Aorta (tissue), 5 donors: ENCODE measurements at places on chromosomes 4 and X.

- no peak for DNase-seq
Observed at GRCh38 chrX:13067773-13068172, 23.4 kb upstream of the FAM9C start.

DNA sequence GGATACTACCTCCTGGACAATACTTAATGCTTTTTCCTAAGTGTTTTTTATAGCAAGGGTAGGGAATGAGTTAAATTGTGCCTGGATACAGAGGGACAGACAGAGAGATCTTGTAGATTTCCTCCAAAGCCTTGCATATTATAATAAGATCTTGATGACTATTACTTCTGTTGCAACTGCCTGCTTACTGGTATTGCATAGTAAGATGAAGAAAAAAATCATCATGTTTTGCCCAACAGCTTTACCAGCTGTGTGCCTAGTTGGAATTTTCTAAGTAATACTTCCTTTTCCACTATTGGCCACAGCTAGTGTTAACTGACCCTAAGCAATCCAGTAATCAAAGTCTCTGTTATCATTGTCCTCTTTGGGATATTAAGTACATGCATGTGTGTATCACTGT lies 139.0 kb downstream of the DCK start:
- DNase-seq = no peak

GRCh38 chrX:70254909-70255308 lies 5.1 kb downstream of the P2RY4 start:
- no peak for DNase-seq

GRCh38 chr4:83556006-83556707 lies 20.2 kb downstream of the GPAT3 start:
- DNase-seq = no peak

GRCh38 chrX:13778916-13779315 lies 38.0 kb downstream of the GPM6B start:
- DNase-seq = no peak

- peak; percentile 57 for DNase-seq
Observed at GRCh38 chr4:162984621-162985020, 182.1 kb downstream of the NAF1 start.

GRCh38 chr4:85113706-85114105 lies 147.2 kb upstream of the WDFY3 start:
- no peak for DNase-seq

- DNase-seq = no peak
Observed at GRCh38 chrX:55196688-55197087, 23.5 kb upstream of the PAGE5 start.

DNA sequence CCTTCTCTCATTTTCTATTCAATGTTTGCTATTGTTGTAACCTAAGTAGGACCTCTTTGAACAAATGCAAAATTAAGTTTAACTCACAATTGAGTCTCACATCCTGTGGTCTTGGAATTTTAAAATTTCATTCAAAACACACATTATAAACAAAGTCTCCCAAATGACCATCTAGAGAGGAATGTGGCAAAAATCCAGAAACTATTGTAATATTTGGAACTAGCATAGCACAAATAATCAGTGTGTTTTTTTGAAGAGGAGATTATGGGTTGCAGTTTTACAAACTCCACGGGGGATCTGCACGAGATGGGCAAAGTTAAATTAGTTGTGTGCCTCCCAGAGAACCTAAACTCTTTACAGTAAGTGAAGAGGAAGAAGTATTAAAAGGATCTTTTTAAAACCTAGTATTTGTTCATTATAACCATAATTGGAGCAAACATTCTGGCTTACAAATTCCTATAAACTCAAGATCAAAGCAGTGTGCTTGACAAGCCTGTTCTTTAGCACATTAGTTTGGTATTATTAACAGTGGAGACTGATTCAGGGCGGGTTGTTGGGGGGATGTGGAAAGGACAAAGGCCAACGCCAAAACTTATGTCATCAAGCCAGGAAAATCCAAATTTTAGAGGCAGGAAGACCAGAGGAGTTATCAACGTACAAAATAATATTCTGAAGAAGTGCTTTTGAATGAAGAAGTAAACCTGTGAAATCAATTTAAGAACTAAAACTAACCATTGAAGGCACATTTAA lies 22.4 kb upstream of the RBPJ start:
- no peak for DNase-seq

- no peak for DNase-seq
Observed at GRCh38 chr4:147318586-147318985, 162.3 kb upstream of the EDNRA start.

GRCh38 chr4:8244931-8245460 lies 24.6 kb upstream of the HTRA3 start:
- DNase-seq = no peak

- no peak for DNase-seq
Observed at GRCh38 chr4:141340458-141340857, 119.8 kb downstream of the ZNF330 start.

DNA sequence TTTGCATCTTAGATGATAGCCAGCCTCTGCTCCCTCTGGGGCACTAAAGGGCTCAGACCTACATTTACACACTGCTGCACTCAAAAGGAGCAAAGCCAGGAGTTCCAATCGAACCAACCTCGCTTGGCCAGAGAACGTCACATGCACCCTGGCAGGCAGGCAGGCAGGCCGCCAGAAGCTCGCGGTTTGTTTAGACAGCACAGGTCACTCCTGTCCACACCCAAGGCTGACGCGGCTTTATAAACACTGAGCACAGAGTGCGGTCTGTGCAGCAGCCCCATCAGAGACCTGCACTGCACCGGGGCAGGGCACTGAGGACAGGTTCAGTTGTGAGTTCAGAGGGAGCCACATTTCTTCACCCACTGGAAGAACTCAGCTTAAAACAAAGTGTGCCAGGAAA lies 143.9 kb downstream of the BCOR start:
- peak; percentile 69 for DNase-seq

- no peak for DNase-seq
Observed at GRCh38 chrX:153505361-153505760, 10.6 kb downstream of the BGN start.

DNA sequence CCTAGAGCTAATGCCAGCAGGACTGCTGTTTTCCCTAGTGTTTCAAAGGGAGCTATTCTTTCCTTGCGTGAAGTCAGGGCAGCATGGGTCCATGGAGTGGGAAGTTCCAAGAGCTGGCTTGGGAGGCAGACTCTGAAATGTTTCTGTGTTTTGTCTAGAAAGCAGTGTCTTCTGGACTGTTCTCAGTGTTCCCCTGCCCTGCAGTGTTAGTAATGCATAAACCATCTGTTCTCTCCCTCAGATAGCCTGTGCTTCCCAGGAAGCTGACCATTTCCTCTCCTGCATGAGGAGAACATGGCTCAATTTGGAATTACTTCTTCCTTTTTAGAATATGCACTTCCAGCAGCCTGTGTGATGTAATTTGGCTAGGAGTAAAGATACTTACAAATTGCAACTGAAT lies 116.7 kb upstream of the CXCL13 start:
- DNase-seq = no peak

DNA sequence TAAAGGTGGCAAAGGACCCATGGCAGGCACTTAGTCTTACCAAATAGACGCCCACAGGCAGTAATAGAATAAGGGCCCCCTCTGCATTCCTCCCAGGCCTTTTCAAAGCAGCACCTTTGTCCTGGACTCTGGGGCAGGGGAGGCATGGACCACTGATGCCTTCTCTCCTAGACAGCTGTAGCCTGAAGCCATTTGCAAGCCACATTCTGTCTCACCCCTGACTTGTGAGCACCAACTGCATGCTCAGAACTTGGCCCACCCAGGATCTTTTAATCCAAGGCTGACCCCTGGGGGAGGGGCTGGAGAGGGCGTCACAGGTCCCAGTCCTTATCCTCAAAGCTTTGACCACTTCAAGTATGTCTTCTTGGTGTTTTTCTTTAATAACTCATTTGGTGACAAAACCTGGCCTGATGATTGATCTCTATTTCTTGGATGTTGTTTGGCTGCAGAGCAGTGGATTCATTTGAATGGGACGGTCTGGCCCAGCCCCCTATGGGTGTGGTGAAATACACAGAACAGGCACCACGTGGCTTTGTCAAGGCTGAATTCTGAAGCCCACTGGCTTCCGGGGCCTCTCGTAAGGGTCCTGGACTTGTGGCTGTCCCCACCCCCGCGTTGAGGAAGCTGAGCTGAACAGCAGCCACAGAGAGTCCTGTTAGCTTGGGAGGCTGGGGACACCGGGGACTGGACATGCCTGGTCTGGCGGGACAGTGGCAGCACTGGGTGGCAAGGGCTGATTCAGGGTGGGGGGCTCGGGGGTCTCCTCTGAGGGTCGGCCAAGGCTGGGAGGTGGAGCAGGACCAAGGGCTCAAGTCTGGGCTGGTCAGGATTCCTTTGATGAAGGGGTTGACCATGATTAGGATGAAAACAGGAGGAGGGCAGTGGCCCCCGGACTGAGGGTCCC lies 36.6 kb downstream of the ADRA2C start:
- DNase-seq = peak; percentile 64

GRCh38 chr4:73704314-73705055 lies 35.9 kb upstream of the CXCL8 start:
- peak; percentile 72 for DNase-seq

GRCh38 chr4:77044461-77045150 lies 31.2 kb downstream of the CCNI start:
- DNase-seq = no peak

GRCh38 chrX:9258421-9259104 lies 206.3 kb upstream of the TBL1X start:
- DNase-seq = no peak

DNA sequence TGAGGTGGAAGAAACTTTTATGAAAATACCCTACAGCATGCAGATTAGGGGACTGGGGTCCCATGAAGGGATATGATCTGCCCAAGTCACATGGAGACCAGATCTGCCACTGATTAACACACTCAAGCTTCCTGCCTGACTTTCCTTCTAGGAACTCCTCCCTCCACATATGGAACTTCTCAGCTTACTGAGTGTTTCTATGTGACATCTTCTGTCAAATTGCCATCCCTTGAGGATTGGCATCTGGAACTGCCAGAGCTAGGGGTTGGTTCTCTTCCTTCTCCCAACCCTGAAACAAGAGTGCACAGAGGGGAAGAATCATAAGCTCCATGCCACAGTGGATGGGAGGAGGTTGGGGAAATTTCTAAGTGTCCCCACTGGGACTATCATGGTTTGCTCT lies 150.6 kb upstream of the MBNL3 start:
- DNase-seq = no peak

GRCh38 chr4:1927675-1928074 lies 56.5 kb downstream of the NSD2 start:
- no peak for DNase-seq

- no peak for DNase-seq
Observed at GRCh38 chr4:188139141-188139540, at the start of gene TRIML1. Gene TRIML1 (plus strand): TSS chr4:188139441. CDS start chr4:188139559, 118 bp downstream.

DNA sequence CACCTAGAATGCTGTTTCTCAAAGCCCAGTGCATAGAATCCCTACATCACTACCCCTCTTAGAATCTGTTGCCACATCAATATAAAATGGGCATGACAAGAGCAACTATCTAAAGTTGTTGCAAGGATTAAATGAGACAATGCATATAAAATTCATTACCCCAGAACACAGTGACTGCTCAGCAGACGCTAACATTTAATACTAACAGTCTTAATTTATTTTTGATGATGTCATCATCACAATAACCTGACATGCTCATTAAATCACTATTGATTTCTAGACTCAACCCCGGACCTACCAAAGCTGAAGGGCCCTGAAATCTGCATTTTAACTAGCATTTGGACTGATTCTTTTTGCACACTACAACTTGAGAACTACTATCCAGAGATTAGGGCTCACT lies 3.9 kb downstream of the ARSJ start:
- DNase-seq = no peak

DNA sequence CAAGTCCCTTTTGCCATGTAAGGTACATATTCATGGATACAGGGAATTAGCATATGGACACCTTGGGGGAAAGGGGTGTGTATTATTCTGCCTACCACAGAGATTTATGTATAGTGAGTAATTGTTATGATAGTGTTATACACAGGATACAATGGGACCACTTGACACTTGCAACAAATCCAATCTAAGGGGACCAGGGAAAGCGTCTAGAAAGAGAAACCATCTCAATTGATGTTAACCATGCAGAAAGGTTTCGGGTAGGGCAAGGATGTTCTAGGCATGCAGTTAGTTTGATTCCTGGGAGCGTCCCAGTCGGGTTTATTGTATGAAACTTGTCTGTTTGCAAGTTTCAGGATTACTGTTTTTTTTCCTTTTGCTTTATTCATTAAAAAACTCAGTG lies 34.2 kb downstream of the MMRN1 start:
- DNase-seq = no peak

- no peak for DNase-seq
Observed at GRCh38 chr4:139913398-139913990, 240.5 kb downstream of the MAML3 start.

DNA sequence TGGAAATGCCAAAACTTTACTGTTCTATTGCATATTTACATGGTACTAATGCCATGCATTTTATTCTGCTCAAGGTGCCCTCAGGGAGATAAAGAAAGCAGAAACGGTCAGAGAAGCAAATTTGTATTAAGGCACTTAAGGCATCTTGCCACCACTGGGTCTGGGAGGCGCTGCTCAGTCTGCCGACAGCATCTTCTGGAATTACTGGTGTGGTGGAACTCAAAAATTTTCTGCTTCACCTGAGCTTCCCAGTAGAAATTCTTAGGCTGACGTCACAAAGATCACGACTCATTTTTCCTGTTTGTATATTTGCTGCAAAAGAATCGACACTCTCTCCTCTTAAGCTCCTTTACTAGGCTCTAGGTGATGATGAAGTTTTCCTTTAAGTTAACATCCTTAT lies 3.0 kb downstream of the RASSF6 start:
- no peak for DNase-seq
